Calu3 (cell line): ENCODE measurements at places on chromosomes 5 and 9. TPM values are rescaled to one million over a fixed set of nuclear protein-coding genes. Genes with fewer than 3 reads are reported as not detected.

GRCh38 chr5:131942016-131942415, 3.4 kb downstream of the MEIKIN start:
- H3K4me3 ChIP-seq = no peak overlapping the region
- H3K27ac ChIP-seq = no peak overlapping the region
- H3K4me1 ChIP-seq = no peaks in the 10 kb centered on the region
- peaks cover 8% of the 10 kb centered on the region for H3K27me3 ChIP-seq
- DNase-seq = no peak

ZBTB26 gene
- 5.8 and 6.7 TPM in 2 replicates for total RNA-seq

SELENOP gene
- total RNA-seq = 2.0 and 4.9 TPM in 2 replicates

- peak; percentile 14 for DNase-seq
- H3K4me1 ChIP-seq = no peaks in the 10 kb centered on the region
- H3K36me3 ChIP-seq = no peaks in the 10 kb centered on the region
- no peaks in the 10 kb centered on the region for H3K27me3 ChIP-seq
- no peak overlapping the region for H3K4me3 ChIP-seq
Observed at GRCh38 chr9:90870621-90871326, 69.2 kb downstream of the SYK start.

SLC45A2 gene
- total RNA-seq = 0.59 TPM in 1 of 2 replicates, not detected in the other

FCN1 gene
- total RNA-seq = not detected in 2 replicates

EPB41L4A gene
- 27.6 and 28.6 TPM in 2 replicates for total RNA-seq

GRCh38 chr5:81020478-81021167, 60.5 kb downstream of the RASGRF2 start:
- no peak overlapping the region for H3K4me3 ChIP-seq
- H3K4me1 ChIP-seq = peaks cover 19% of the 10 kb centered on the region
- H3K27me3 ChIP-seq = no peaks in the 10 kb centered on the region
- DNase-seq = no peak
- H3K27ac ChIP-seq = no peak overlapping the region

- DNase-seq = no peak
- no peaks in the 10 kb centered on the region for H3K27me3 ChIP-seq
- H3K4me1 ChIP-seq = no peaks in the 10 kb centered on the region
- H3K36me3 ChIP-seq = no peaks in the 10 kb centered on the region
- no peak overlapping the region for H3K27ac ChIP-seq
Observed at GRCh38 chr5:20604992-20605391, 617.0 kb upstream of the CDH18 start.

GRCh38 chr5:131416729-131417128, 152.9 kb downstream of the CDC42SE2 start:
- no peak overlapping the region for H3K4me3 ChIP-seq
- H3K27ac ChIP-seq = no peak overlapping the region
- H3K36me3 ChIP-seq = peaks cover 15% of the 10 kb centered on the region
- no peaks in the 10 kb centered on the region for H3K4me1 ChIP-seq
- no peaks in the 10 kb centered on the region for H3K27me3 ChIP-seq

FOXI1 gene
- not detected in 2 replicates for total RNA-seq

KIF12 gene
- 52.3 and 54.0 TPM in 2 replicates for total RNA-seq

DNA sequence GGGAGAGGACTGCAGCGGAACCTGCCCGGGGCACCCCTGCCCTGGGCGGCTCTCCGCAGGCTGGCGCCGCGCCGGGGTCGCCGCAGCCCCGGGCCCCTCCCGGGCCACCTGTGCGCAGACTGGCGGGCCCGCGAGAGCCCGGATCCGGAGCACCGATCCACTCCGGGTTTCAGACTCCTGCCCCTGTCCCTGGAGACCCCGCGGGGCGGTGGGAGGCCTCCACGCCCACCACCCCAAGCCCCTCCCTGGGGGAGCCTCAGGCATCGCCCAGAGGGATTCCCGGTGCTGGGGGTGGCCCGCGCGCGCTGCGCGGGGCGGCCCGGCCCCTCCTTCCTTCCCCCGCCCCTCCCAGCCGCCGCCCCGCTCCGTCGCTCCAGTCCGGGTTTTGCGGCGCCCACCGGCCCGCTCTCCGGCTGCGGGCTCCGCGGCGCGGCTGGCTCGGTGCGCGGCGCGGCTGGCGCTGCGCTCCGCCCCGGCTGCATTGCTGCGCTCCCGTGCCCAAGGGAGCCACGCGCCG, at the start of gene UNC5A:
TSS of gene UNC5A (plus strand) at position 479 of the 517 bp plus-strand sequence. CDS start 192 bp downstream, outside the sequence.
- no peaks in the 10 kb centered on the region for H3K27me3 ChIP-seq
- peaks cover 36% of the 10 kb centered on the region for H3K36me3 ChIP-seq
- peaks cover 42% of the 10 kb centered on the region for H3K4me1 ChIP-seq

CERCAM gene
- 11.5 and 14.5 TPM in 2 replicates for total RNA-seq
